ENCODE measurements at places on chromosomes 4 and X.

DNA sequence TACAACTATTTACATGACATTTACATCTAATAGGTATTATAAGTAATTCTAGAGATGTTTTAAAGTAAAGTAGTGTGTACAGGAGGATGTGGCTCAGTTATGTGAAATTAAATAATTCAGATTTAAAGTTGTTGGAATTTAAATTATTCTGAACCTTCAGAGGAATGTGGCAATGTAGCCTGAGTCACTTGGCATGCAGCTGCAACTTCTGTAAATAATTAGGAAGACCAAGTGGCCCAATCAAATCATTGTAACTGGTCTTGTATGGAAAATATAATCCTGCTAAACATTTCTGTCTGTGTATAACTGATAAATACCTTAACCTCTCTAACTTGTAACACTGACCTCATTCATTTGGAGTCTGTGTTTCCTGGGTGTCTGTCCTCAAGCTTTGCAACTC is 828.9 kb downstream of the GLUD2 start:
- no peak for DNase-seq

DNA sequence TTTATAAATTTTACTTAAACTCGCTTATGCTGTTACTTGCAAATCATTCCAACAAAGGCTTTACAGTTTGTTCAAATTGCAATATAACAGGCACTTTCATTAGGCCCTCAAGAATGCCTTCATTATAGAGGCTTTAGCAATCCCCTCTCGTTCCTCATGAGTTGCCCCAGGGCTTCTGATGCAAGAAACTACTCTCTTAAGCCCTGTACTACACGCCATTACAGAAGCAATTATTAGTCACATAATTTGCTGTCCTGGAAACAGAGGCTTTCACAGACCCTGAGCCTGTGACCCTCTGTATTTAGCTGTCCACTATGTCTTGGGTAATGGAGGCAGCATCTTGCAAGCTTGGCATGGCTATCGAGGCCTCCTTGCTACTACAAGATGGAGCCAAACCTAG is 965.9 kb upstream of the DIAPH2 start:
- DNase-seq = no peak

GRCh38 chr4:85986266-85986665 is 373.6 kb downstream of the MAPK10 start:
- no peak for DNase-seq

- DNase-seq = no peak
Observed at GRCh38 chr4:11149612-11150259, 279.0 kb downstream of the HS3ST1 start.

- DNase-seq = no peak
Observed at GRCh38 chr4:40840255-40840984, 90.7 kb downstream of the NSUN7 start.

GRCh38 chrX:78957768-78958130 is 12.6 kb downstream of the P2RY10 start:
- no peak for DNase-seq

GRCh38 chrX:7074148-7074907 is 73.2 kb upstream of the STS start:
- no peak for DNase-seq

DNA sequence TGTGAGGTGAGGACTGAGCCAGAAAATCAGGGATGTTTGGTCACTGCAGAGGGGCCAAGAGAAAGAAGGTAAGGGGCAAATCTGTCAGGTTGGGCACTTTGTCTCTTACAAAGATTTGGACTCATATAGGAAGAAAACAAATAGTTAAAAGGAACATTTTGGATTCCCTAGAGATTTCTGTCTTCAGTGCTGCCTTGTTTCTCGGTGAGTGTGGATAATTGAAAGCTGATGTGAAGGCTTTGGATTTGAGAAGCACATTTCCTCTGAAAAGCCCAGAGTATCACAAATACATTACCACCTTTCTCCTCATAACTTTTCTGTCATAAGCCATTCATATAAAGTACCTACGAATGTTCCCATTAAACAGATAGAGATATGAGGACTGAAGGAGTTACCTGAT is 107.5 kb downstream of the ATG4A start:
- no peak for DNase-seq

GRCh38 chr4:152258804-152259708 is 276.8 kb downstream of the FBXW7 start:
- DNase-seq = no peak

GRCh38 chr4:100797791-100798190 is 280.0 kb upstream of the EMCN start:
- no peak for DNase-seq

- no peak for DNase-seq
Observed at GRCh38 chr4:75907966-75908365, 5.7 kb upstream of the PPEF2 start.

DNA sequence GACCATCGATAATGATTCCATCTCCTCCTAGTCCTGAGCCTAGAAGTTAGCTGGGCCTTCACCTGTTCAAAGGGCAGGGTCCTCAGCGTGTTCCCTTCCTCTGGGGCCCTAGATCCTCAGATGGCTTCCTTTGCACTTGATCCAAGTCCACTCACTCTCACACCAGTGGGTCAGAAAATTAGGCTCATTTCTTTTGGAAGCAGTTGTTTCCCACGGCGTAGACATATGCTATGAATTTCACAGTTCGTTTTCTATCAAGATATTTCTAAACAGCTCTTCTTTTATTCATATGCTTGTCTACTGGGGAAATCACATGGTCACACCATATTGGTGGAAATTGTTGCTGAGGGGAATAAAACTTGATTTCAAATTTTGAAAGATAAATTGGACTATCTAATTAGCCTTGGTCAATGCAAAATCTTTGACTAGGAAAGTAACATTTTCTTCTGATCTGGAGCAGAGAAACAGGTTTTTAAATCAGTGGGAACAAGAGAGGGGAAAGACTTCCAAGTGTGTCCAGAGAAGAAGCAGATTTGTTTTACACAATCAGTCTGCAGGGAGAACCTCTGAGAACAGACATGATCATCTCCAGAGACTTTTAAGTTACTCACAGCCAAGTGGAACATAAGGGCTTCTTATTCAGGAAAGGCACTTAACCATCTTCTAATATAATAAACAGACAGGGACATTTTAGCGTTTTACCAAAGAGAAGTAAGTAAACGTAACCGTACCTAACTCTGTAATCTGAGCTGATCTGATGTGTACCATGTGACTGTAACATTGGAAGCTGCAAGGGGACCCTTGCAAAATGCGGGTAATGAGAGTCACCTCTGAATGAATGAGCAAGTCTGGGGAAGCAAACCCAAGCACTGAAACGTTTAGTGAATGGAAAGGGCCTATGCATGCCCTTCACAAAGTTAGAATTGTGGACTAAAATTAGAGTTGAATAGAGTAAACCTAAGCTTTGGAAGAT is 455.7 kb upstream of the FAT1 start:
- DNase-seq = no peak

GRCh38 chrX:43016021-43016420 is 238.1 kb upstream of the PPP1R2C start:
- DNase-seq = no peak
